ENCODE measurements at places on chromosomes 12 and 14.

DNA sequence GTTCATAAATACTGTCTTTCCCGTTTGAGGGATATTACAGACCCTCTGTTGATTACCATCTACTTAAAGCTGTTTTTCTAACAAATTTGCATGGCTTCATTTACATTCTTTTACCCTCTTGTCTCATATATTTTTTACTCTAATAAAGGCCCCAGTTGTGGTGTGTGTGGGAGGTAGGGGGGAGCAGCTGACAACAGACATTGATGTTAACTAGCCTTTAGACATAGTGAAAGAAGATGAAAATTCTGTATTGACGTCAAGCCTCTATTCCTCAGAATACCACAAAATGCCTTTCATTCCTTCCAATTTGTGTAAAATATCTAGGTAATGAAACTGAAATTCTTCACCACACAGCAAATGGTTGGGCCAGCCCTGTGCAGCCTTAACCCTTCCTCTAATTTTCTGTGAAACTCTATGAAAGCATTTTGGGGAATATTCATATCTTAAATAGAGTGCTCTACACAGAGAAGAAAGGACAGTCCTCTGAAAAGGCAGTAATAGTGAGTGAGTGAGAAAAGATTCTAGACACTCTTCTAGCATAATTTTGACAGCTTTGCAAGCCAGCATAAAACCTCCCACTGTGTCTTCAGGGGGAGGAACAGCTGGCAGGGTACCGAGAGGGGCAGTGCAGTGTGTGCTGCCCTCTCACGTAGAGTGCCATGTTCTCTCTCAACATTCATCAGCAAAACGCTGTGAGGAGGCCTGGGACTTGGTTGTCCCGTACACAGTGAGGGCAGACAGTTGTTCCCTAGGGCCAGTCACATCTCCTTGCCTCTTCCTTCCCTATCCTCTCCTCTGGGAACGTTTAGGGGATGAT is 20.1 kb upstream of the CERS5 start:
- DNase-seq, result no peak

DNA sequence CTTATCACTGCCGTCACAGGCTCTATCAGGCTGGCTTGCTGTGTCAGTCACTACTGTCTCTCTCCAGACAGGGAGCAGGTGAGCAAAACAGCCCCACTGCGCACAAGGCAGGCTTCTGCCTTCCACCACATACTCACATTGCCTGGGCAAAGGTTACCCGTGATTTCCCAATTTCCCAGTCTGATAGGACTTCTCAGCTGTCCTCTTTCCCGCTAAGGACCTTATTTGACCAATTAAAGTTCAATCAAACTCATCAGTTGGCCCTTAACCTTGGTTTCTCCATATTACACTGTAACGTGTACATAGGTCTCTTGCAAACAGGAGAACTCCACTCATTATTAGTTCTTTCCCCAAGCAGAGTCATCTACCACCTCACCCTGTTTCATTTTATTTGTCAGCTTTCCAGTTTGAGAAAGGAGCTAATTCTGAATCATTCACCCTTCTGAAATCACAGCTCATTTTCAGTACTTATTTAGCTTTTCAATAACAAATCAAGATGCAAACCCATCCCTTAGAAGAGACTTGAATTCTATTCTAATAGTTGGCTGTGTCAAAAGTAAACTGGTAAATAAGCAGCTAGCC is 170.8 kb downstream of the ESR2 start:
- DNase-seq, result no peak

DNA sequence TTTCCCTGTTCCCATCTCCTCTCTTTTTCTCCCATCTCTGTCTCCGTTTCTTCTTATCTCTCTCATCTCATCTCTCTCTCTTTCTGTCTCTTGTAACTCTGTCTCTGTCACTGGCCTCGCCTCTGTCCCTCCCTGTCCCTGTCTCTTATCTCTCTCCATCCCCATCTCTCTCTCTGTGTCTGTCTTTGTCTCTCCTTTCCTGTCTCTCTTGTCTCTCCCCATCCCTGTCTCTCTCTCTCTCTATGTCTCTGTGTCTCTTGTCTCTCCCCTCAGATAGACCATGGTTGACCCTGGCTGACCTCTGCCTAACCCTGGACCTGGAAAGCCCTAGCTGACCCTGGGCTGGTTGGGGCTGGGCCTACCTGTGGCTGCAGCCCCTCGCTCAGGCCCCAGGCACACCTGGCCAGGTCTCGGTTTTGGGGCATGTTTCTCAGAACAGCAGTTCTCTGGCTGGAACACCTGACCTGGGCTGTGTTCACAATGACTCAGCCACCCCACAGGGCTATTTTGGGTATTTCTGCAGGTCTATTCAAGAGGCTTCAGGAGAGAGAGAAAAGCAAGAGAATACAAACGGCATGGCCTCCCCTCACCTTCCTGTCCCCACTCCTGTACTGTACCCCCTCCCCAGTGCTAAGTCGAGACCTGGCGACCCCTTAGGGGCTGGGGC is 174.4 kb downstream of the TMEM121 start:
- no peak for DNase-seq

DNA sequence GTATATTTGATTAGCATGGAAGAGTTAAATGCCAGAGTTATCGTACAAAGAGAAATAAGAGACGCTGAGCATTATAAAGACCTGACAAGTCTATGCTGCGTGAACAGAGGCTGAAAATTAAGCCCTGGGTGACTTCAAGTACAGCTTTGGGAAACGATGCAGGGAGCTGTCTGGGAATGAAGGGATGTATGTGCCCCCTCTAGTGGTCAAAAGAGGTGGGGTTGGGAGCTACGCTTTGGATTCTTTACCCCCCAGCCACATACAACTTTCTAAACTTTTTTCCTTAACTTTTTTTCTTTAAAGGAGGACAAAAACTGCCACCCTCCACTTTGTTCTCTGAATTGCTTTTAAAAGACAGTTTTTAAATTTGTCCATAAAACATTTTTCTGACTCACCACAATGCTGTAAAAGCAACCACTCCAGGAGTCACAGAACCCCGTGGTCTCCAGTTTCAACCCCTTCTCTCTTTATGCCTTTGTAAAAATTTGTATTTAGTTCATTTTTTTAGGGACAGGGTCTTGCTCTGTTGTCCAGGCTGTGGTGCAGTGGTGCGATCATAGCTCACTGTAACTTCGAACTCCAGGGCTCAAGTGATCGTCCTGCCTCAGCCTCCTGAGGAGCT is 59.4 kb downstream of the ZNF664 start:
- peak; percentile 42 for DNase-seq

DNA sequence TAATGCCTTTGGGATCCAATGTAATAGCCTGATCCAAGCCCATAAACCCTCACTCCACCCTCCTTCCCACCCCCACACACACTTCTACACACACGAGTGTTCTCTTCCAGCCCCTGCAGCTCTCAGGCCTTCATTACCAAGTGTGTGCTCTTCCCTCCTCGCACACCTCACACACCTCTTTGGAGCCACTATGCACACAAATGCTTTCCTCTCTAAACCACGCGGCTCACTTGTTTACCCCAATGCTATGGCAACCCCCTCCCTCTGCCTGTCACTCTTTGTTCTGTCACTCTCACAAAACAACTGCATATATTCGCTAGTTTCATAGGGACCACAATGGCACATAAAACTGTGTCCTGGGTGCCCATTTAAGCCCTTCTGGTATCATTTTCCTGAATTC is 35.1 kb downstream of the PPP2R5E start:
- DNase-seq, result no peak

GRCh38 chr14:87526731-87527130 is 466.3 kb downstream of the GALC start:
- no peak for DNase-seq

GRCh38 chr14:100739306-100739705 is 12.6 kb downstream of the DLK1 start:
- DNase-seq, result no peak

DNA sequence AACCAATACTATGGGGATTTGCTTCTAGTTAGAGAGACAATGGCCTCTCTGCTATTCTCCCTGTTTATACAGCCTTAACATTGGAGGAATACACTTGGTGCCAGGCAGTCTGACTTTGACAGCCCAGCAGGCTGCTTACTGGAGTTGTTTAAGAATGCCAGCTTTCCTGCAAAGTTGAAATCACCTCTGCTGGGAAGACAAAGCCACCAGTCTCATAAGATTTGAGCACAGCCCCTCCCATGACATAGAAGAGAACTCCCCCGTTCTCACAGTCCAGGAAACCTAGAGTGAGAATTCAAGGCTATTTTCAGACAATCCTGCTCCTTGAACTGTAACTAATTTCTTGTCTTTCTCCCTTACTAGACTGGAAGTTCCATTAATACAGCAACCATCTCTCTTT is 21.1 kb upstream of the CATSPERB start:
- no peak for DNase-seq

GRCh38 chr12:49092086-49092815 is 2.4 kb downstream of the DHH start:
- no peak for DNase-seq

DNA sequence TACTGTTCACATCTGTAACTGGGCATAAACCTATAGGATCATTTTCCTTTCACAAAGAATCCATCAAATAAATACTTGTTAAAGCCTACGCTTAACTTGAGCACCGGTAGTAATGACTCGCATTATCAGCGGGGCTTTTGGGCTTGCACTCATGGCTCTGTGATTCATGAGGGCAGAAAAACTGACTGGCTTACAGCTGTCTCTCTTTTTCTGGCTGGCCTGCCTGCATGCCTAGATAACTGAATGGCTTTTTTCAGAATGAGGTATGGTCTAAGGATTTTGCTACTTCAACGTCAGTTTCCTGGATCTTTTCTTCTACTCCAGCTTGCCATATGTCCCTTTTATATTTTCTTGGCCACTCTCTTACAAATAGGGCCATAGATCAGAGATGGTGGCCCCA is 531.1 kb downstream of the NRXN3 start:
- no peak for DNase-seq

- DNase-seq, result no peak
Observed at GRCh38 chr14:28323366-28323765, 443.2 kb upstream of the FOXG1 start.

- DNase-seq, result no peak
Observed at GRCh38 chr12:90102957-90103652, 394.5 kb upstream of the ATP2B1 start.

GRCh38 chr12:65449400-65449799 is 170.9 kb downstream of the MSRB3 start:
- no peak for DNase-seq

DNA sequence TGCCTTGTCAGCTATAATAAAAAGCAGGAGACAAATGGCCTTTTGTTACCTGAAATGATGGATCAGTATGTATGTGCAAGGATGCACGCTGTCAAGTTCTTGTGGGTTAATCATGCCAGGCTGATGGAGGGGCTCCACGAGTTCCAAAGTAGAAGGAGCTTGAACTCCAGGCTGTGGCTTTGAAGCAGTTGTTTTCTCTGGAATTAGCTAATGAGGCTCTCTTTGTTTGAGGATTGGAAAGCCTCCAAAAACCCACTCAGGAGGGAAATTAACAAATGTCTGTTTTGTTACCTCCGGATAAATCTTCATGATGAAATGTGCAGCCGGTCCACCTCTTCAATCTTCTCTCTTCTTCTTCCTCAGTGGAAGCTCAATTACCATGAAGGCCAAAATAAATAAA is 605.5 kb downstream of the DIO2 start:
- DNase-seq, result no peak

- DNase-seq, result no peak
Observed at GRCh38 chr14:94747739-94748138, 22.2 kb downstream of the GSC start.

DNA sequence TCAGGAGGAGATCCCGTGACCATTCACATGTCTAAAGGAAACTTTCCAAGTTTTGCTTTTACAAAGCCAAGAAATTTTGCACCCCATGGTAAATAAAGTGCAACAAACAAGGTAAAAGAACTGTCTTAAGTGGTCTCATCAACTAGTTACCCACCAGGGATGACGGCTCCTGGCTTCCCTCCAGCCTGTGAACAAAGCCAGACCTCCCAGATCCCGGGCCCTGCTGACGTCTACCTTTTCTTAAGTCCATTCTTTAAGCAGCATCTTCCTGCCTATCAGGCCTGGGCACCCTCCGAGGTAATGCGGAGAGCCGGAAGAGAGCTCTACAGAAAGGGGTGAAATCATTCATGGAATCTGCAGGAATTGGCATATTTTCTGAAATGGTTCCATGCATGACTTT is 58.0 kb upstream of the DAAM1 start:
- DNase-seq, result no peak

- DNase-seq, result no peak
Observed at GRCh38 chr12:104486363-104486750, 29.6 kb downstream of the CHST11 start.

DNA sequence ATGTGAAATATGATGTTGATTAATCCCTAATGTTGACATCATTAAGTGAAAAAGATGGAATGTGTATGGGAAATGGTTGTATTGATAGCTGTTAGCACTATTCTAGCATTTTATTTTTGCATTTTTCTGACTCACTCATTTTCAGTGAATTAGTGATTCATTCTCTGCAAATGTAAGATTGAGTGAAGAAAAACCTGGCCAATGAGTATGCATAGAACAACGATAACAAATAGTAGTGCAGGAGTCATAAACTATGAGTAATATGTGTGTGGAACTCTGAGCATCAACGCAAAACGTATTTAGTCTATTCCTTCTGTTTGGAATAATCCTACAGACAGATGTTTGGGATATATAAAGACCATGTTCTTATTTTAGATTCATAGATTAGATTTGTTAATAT is 76.3 kb upstream of the RTL1 start:
- no peak for DNase-seq

DNA sequence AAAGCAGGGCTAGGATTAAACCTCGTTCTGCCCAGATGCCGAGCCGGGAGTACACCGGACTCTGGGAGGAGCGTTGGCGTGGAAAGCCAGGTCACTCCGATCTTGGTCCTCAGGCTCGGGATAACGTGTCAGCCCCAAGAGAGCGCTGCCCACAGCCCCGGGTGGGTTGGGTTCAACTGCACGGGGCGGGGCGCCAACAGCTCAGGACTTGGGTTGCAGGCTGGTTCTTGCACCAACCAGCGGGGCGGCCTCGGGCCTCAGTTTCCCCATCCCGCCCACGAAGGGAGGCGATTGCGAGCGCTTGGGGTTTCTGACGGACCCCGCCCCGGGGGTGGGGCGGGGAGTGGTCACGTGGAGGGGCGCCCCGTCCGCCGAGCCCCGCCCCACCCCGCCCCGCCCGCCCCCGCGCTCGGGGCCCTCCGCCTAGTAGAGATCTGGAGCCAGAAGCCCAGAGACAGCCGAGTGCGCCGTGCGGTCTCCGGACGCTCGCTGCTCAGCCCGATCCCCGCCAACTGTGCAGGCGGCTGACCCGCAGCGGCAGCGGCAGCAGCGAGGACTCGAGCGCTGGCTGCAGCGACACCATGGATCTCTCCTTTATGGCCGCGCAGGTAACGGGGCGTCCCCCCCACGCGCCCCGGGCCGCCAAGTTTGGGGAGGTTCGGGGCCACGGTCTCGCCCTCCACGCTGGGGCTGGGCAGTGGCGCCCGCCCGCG is at the start of gene C14orf132:
Gene C14orf132 (plus strand): TSS at position 443 of the 713 bp plus-strand sequence. CDS start 139 bp downstream, at position 582.
- DNase-seq, result peak; percentile 72

DNA sequence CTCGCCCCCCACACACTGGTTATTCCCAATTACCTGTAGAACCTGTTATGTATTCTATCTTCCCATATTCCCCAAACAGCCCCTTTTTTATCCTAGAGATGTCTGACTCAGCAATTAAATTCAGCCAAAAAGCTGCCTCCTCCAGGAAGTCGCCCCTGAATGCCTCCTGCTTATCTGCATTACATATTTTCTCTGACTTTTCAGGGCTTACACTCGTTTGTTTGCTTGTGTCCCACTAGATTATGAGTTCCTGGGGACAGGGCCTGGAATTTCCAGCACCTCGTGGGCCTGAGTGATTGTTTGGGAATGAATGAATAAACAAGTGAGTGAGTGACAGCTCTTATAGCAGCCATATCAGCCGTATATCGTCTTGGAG is 99.3 kb upstream of the RFLNA start:
- DNase-seq, result no peak
